MCF 10A (cell line): ENCODE measurements at places on chromosomes 2 and 18.

DNA sequence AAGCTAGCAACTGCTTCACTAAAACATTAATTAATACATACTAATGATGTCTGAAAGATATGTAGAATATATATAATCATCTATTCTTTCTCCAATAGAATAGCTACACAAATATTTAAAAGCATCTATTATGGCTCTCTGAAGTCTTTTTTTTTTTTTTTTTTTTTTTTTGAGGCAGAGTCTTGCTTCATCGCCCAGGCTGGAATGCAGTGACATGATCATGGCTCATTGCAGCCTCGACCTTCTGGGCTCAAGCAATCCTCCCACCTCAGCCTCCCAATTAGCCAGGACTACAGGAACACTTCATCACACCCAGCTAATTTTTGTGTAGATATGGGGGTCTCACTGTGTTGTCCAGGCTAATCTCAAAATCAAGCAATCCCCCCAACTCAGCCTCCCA is 120.4 kb upstream of the KYNU start:
- no peak for DNase-seq

- peak; percentile 55 for DNase-seq
Observed at GRCh38 chr2:52269696-52270485, 1238.0 kb upstream of the NRXN1 start.

- peak; percentile 50 for DNase-seq
Observed at GRCh38 chr2:124530203-124530602, 505.1 kb downstream of the CNTNAP5 start.

DNA sequence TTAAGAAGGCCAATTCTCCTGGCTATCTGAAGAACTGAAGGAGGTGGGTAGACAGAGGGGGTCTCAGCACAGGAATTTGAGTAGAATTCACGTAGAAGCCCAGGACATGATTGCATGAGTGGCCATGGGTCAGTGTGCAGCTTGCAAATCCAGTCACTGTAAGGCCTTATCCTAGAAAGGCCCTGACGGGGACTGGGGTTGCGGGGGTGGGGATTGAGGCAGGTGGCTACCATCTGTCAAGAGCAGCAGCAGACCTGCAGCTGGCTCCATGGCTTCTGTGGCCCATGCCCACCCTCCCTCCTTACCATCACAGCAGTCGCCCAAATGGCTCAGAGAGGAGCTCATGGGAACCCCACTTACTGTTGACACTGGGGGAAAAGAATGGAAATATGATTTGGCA is 34.6 kb upstream of the SLC14A1 start:
- DNase-seq = no peak

- no peak for DNase-seq
Observed at GRCh38 chr2:109280804-109281203, 151.8 kb downstream of the SH3RF3 start.

DNA sequence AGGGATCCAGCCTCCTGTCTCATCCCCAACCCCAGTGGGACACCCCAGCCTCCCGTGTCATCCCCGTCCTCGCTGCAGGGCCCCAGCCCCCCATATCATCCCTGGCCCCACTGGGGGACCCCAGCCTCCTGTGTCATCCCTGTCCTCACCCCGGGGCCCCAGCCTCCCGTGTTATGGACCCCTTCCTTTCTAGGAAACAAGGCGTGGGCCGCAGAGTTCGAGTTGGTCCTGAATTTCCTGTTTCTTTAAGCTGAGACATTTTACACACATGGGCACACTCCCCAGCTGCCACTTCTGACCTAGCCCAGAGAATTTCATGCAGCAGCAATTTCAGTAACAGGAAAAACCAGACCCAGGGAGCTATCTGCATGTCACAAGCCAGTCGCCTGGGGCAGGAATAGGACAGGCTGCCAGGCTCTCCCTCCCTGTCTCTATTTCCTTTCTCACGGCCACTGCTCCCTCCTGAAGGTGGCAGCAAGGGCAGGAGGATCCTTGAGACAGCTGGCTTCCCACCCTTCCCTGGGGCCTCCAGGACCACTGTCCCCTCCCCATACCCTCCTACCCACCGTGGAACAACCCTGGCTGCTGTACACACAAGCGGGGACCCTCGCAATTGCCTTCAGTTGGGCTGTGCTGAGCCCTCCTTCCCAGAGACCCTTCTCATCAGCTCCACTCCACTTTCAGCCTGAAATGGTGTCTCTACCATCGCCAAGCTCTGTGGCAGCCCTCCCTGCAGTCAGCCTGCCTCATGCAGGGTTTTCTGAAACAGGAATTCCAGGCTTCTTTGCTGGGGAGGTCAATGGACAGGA is 141.9 kb upstream of the ID2 start:
- DNase-seq = no peak

DNA sequence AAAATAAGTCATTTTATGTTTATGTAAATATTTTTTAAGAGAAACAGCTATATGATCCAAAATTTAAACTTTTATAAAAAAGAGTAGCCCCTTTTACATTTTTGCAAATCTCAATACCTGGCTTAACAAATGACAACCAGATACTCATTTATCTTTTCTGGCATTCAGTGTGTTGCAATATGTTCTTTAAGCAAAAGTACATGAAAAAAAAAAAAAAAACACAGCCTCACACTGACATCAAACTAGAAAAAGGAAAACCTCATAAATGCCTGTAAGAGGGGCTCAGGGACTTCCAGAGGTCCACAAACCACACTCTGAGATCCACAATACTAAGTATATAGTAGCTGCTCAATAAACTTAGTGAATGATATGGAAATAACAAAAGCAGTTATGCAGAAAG is 21.9 kb downstream of the PPP4R3B start:
- DNase-seq = no peak

- DNase-seq = peak; percentile 81
Observed at GRCh38 chr2:176653479-176654443, 384.5 kb downstream of the MTX2 start.
